Transverse colon (tissue), 4 donors: ENCODE measurements at places on chromosomes 7 and 10. TPM values are rescaled to one million over a fixed set of nuclear protein-coding genes. Genes with fewer than 3 reads are reported as not detected.

The CH25H gene
- not detected for total RNA-seq

The EZH2 gene
- total RNA-seq = 7.6 TPM

The GFRA1 gene
- 32.8 TPM for total RNA-seq

The PKD2L1 gene
- not detected for total RNA-seq

The MYPN gene
- 1.5 TPM for total RNA-seq

The CRHR2 gene
- not detected for total RNA-seq

The PRR15 gene
- 443 TPM for total RNA-seq

The HOXA3 gene
- 14.1 TPM for total RNA-seq

The HPS1 gene
- total RNA-seq = 111 TPM

The FGF8 gene
- total RNA-seq = not detected

The AS3MT gene
- 0.96 TPM for total RNA-seq

The MSRB2 gene
- 29.1 TPM for total RNA-seq

The ENO4 gene
- total RNA-seq = not detected

The TAS2R3 gene
- total RNA-seq = 7.5 TPM

The GPC2 gene
- not detected for total RNA-seq

The NUTM2E gene
- 0.27 TPM for total RNA-seq

The SLC29A4 gene
- 0.60 TPM for total RNA-seq

The ITGB8 gene
- 3.0 TPM for total RNA-seq

The SH2D4B gene
- total RNA-seq = not detected

The RSPH10B2 gene
- not detected for total RNA-seq

The HACD1 gene
- total RNA-seq = 16.5 TPM

The KLLN gene
- total RNA-seq = 0.79 TPM

The CABCOCO1 gene
- not detected for total RNA-seq

The TSPAN12 gene
- total RNA-seq = 55.6 TPM

The MYH16 gene
- total RNA-seq = not detected

The EPO gene
- total RNA-seq = not detected

The FAM3C gene
- 34.2 TPM for total RNA-seq

The SUN3 gene
- total RNA-seq = not detected

The ACSM6 gene
- total RNA-seq = not detected

The WDFY4 gene
- total RNA-seq = 0.60 TPM

The HTR5A gene
- total RNA-seq = not detected

The RHBDD2 gene
- total RNA-seq = 79.7 TPM

The CLEC2L gene
- total RNA-seq = 17.3 TPM

The RINT1 gene
- total RNA-seq = 10.0 TPM

The EEPD1 gene
- 18.2 TPM for total RNA-seq

The PRPS1L1 gene
- not detected for total RNA-seq

The MEST gene
- total RNA-seq = 27.0 TPM

The CDK1 gene
- total RNA-seq = not detected

The CTAGE4 gene
- total RNA-seq = 42.6 TPM

The OR2A5 gene
- not detected for total RNA-seq

The SRRM3 gene
- total RNA-seq = not detected

The VWA2 gene
- total RNA-seq = not detected

The FOXI2 gene
- not detected for total RNA-seq

The AKR1C4 gene
- total RNA-seq = not detected
